Epithelial cell of umbilical artery (primary cell): ENCODE measurements at places on chromosomes 3 and 15. TPM values are rescaled to one million over a fixed set of nuclear protein-coding genes. Genes with fewer than 3 reads are reported as not detected.

The OSTN gene
- under 0.01 and 0.15 TPM in 2 replicates for total RNA-seq

The GABRB3 gene
- total RNA-seq = 0.32 and 0.61 TPM in 2 replicates

The RBP2 gene
- not detected in 2 replicates for total RNA-seq

The LMAN1L gene
- total RNA-seq = not detected in 2 replicates

The NPTN gene
- total RNA-seq = 73.1 and 82.7 TPM in 2 replicates

The ZNF717 gene
- total RNA-seq = 5.2 and 9.3 TPM in 2 replicates

The SGO1 gene
- 7.5 and 9.3 TPM in 2 replicates for total RNA-seq

The ZNF80 gene
- not detected in 2 replicates for total RNA-seq

The POC1A gene
- total RNA-seq = 9.1 and 11.4 TPM in 2 replicates

The GOLGA8S gene
- total RNA-seq = under 0.01 and 0.15 TPM in 2 replicates

The TNNC1 gene
- total RNA-seq = not detected in 2 replicates

The CPNE4 gene
- total RNA-seq = not detected in 2 replicates

The BCL2A1 gene
- 0.76 and 2.3 TPM in 2 replicates for total RNA-seq

The ST8SIA2 gene
- not detected in 2 replicates for total RNA-seq

The SLC35A5 gene
- total RNA-seq = 17.5 and 24.0 TPM in 2 replicates

The GOLGA6L9 gene
- total RNA-seq = 0.97 and 2.0 TPM in 2 replicates

The NOX5 gene
- total RNA-seq = not detected in 2 replicates

The RYR3 gene
- not detected in 2 replicates for total RNA-seq

The MYLK gene
- total RNA-seq = 23.4 and 41.5 TPM in 2 replicates

The SERINC4 gene
- total RNA-seq = not detected in 2 replicates

The SLC22A14 gene
- total RNA-seq = not detected in 2 replicates

The OPA1 gene
- 59.9 and 82.2 TPM in 2 replicates for total RNA-seq

The USP13 gene
- total RNA-seq = 7.1 and 7.8 TPM in 2 replicates

The RBM5 gene
- total RNA-seq = 93.9 and 114 TPM in 2 replicates

The ANKRD34C gene
- not detected in 2 replicates for total RNA-seq

The ENTPD3 gene
- total RNA-seq = under 0.01 TPM in 1 of 2 replicates, not detected in the other

The HAPLN3 gene
- 8.1 and 9.0 TPM in 2 replicates for total RNA-seq

The SLC2A2 gene
- total RNA-seq = not detected in 2 replicates

The ATP13A5 gene
- not detected in 2 replicates for total RNA-seq

The UBA7 gene
- total RNA-seq = 18.2 and 69.8 TPM in 2 replicates

The DLG1 gene
- 33.5 and 54.1 TPM in 2 replicates for total RNA-seq

The AMOTL2 gene
- 79.0 and 119 TPM in 2 replicates for total RNA-seq
